ENCODE measurements at places on chromosomes 3 and 15.

GRCh38 chr15:42457445-42458442 lies 33.2 kb downstream of the ZNF106 start:
- DNase-seq: no peak

- no peak for DNase-seq
These were observed 50.7 kb upstream of the TPRG1 start for GRCh38 chr3:189121092-189121491.

- no peak for DNase-seq
These were observed 335.6 kb downstream of the NLGN1 start for GRCh38 chr3:173733029-173733652.

- DNase-seq: no peak
These were observed 72.8 kb upstream of the ITGA11 start for GRCh38 chr15:68504681-68505170.

DNA sequence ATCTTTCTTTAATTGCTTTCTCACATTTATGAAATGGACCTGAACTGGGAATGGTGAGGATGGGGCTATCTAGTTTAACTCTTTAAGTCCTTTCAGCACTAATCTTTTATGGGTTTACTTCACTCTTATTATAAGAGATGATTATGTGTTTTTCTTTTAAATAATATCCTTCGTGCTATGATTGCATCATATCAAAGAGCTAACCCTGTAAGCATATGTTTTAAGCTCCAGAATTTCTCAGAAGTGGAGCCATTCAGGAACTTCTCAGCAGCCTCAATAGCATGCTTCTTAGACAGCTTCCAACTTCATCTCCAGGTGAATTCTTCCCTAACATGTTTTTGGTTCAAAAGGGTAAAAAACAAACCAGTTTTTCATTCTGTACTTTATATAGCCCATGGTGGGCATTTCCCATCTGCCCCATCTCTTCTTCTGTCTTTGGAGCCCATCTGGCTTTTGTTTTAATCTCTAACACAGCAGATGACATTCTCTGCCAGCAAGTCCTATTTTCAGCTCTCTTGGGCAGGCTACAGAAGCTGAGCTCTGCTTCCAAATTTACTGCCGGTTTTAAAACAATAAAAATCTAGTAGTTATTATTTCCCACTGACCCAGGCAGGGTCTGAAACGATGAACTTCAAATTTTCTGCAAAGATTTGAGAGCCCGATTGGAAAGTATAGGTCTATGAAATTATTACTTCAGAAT lies 26.8 kb upstream of the IL1RAP start:
- DNase-seq: no peak

GRCh38 chr15:100836501-100836900 lies 43.1 kb upstream of the ALDH1A3 start:
- no peak for DNase-seq

DNA sequence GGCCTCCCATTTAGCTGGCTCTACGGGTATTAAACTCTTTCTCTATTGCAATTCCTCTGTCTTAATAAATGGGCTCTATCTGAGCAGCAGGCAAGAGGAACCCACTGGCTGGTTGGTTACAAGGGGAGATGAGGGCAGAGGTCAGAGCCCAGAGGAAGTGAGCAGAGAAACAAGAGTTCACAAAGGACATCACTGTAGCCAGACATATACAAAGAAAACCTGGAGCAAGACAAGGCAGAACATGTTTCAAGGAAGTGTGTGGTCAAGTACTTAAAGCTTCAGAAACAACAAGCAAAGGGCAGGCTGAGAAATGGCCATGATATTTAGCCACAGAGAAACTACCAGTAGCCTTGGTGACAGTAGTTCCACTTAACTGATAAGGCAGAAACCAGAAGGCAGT lies 24.3 kb downstream of the SUSD5 start:
- no peak for DNase-seq

GRCh38 chr3:132432639-132433038 lies 15.3 kb downstream of the DNAJC13 start:
- DNase-seq: no peak

DNA sequence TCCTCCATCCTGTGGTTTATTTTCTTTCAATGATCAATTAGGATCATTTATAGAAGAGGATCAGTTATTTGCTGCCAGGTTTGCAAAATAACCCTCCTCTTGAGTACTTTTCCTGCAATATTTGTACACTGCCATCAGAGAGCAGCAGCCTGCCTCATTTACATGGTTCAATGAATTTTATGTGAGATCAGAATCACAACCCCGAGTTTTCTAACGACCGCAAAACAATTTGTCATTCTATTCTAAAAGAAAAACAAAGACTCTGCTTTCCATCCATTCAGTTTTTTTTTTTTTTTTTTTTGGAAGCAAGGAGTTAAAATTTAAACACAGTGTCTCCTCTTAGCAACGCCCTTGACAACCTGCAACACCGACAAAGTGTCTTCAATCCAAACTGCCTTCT lies 146.9 kb downstream of the RAB11A start:
- DNase-seq: no peak

DNA sequence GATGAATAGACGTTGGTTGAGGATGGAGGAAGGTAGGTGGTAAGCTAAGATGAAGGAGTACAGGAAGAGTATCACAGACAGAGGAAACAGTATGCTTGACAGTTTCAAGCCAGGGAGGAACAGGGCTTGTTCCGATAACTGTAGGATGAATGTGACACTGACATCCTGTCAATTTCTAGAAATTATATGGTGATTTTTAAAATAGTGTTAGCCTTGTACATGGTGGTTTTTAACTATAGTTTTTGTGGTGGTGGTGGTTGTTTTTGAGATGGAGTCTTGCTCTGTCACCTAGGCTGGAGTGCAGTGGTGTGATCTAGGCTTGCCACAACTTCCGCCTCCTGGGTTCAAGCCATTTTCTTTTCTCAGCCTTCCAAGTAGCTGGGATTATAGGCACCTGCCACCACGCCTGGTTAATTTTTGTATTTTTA lies 92.8 kb downstream of the FNDC3B start:
- no peak for DNase-seq

Data from activated naive CD8-positive, alpha-beta T cell treated with anti-CD3 and anti-CD28 coated beads, Interleukin-2, amount 50 U/mL, for 24 hours (primary cell).